Activated T-cell treated with anti-CD3 and anti-CD28 coated beads, Interleukin-2, amount 50 U/mL, for 72 hours (primary cell): ENCODE measurements at places on chromosomes 2 and 18. TPM values are rescaled to one million over a fixed set of nuclear protein-coding genes. Genes with fewer than 3 reads are reported as not detected.

Gene NPPC
- total RNA-seq: 1.1 TPM

- DNase-seq: no peak
Observed at GRCh38 chr2:8437228-8437948, 244.5 kb upstream of the ID2 start.

DNA sequence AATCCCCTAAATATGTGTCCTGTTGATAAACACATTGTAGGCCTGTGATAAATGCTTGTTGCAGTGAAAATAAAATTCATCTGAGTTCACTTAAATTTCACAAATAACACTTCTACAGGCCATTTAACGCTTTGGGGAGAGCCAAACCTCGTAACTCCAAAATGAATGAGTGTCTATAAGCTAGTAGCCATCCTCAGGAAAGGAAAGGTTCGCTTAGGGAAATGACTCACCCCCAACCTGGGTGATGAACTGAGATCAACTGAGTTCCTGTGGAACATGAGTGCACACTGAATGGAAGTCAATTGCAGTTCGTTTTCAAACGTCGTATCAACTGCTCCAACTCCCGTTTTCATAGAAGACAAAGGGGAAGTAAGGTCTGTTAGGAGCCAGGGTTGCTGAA, 527.6 kb upstream of the ID2 start:
- DNase-seq: peak; percentile 11

DNA sequence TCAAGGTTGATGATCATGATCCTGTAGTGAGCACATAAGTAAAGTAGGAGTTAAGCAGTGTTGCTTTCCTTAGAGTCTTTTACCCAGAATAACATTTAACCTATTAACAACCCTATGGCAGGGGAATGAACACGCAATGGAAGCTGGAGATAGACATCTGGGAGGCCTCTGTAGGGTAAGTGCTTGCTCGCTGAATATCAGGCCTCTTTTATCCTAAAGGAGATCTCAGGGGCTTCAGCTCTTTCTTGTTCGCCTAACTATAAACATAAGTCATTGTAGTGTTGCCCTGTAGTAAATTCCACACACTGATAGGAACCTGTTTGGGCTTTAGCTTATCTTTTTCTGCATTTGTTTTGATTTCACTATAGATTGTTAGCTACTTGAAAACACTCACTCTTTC, 174.4 kb upstream of the TCF4 start:
- DNase-seq: no peak

DNA sequence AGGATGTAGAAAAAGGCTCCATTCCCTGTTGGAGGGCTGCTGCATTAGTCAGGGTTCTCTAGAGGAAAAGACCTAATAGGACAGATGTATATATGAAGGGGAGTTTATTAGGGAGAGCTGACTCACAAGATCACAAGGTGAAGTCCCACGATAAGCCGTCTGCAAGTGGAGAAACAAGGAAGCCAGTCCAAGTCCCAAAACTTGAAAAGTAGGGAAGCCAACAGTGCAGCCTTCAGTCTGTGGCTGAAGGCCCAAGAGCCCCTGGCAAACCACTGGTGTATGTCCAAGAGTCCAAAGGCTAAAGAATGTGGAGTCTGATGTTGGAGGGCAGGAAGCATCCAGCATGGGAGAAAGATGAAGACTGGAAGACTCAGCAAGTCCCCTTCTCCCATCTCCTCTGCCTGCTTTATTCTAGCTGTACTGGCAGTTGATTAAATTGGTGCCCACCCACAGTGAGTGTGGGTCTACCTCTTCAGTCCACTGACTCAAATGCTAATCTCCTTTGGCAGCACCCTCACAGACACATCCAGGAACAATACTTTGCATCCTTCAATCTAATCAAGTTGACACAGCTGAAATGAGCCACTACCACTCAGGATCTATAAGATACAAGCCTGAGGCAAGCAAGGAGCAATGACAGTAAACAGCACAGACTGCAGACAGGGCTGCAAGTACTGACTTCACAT, 30.0 kb upstream of the ATG16L1 start:
- DNase-seq: no peak

Gene AGXT
- total RNA-seq: not detected

Gene EVA1A
- total RNA-seq: 0.56 TPM

Gene ABCA12
- total RNA-seq: 0.02 TPM

- no peak for DNase-seq
Observed at GRCh38 chr2:225599856-225600255, 200.3 kb downstream of the NYAP2 start.

- DNase-seq: no peak
Observed at GRCh38 chr18:7366597-7366996, 135.7 kb downstream of the LRRC30 start.

DNA sequence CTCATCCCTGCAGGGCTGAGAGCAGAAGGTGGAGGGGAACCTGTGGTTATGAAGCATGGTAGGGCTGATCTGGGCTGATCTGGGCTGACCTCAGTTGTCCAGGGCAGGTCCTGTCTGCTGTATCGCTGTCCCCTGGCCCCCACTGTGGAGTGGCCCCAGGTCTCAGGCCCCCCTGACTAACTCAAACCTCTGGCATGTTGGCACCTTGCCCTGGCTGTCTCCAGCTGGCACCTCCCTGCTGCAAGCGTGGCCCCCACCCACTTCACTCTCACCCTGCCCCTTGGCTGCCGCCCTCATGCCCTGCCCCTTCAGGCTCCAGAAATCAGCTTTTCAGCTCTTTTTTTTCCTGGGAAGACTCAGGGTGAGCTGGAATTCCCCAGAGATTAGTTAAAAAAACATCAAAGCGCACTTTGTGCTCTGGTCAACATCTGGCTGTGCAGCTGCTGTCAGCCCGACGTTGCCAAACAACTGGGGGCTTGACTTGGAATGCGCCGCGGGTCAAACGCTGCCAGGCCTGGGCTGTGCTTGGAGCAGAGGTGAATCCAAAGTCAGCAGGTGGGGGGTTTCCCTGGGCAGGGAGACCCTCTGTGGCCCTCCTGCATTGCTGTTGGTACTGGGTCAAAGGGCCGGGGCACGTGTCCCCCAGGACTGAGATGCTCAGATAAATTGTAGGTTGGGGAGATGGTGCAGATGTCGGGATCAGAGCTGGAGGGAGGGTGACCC, 173.8 kb upstream of the HDAC4 start:
- no peak for DNase-seq

DNA sequence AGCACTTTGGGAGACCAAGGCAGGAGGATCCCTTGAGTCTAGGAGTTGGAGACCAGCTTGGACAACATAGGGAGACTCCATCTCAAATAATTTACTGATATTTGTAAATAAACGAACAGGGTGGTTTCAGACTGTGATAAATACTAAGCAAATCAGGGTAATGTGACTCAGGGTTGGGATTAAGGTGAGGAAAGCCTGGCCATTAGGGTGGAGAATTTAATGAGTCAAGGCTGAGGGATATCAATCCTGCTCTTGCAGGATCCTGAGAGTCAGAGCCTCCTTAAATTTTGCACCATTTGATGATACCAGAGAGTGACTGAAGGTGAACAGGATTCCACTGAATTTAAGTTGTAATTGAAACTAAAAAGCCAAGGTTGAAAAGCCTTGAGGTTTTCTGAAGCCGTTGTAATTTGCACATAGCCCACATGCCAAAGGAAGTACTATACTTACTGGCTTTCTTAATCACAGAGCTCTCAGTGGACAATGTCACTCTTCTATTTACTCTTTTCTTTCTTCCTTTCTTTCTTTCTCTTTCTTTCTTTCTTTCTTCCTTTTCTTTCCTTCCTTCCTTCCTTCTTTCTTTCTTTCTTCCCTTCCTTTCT, 28.6 kb upstream of the AP1S3 start:
- no peak for DNase-seq

Gene ERFE
- 0.60 TPM for total RNA-seq
